ENCODE measurements at places on chromosomes 13 and 19.
A peak's percentile ranks its signal among the peaks of the same experiment; 100 is the strongest.

DNA sequence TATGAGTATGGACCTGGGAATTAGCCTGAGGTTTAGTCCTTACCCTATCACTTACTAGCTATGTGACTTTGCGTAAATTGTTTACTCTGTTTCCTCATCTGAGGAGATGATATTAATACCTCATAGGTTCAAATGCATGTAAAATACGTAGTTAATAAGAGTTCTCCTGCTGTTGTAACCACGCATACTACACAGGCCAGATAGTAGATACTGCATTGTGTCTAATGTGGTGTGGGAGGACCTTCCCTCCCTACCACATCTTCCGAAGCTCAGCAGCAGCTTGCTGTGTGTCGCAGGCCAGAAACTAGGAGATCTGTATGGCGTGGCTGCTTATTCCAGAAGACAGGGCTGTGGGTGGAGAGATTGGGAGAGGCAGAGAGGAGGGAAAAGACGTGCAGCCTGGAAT, 23.0 kb downstream of the GTF2F2 start:
- DNase-seq = no peak

DNA sequence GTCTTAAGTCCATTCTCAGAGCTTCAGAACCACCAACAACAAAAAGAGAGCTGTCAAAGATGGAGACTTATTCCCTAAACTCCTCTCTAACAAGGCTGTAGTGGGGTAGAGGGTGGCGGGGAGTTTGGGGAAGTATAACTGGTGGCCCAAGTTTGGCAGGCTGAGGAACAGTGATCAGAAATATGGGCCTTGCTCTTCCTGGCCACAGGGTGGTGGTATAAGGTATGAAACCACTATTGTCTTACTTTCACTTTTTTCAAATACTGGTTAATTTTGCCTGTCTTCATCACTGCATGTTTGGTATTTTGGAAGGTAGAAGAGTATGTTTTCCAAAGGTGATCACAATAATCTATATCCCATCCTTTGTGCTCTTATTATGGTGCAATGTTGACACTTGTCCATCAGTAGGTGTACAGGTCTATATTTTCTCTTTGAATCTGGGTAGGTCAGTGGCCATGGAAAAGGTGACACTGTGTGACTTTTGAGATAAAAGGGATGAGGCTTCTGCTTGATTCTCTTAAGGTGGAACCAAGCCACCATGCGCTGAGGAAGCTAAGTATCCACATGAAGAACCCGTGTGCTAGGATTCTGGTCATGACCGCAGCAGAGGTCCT, 23.2 kb upstream of the GPC5 start:
- DNase-seq = peak; percentile 51

- no peak for DNase-seq
These were observed 1.9 kb downstream of the MKNK2 start for GRCh38 chr19:2048959-2049740.

GRCh38 chr13:24747248-24748060, 16.5 kb upstream of the RNF17 start:
- DNase-seq = peak; percentile 51

DNA sequence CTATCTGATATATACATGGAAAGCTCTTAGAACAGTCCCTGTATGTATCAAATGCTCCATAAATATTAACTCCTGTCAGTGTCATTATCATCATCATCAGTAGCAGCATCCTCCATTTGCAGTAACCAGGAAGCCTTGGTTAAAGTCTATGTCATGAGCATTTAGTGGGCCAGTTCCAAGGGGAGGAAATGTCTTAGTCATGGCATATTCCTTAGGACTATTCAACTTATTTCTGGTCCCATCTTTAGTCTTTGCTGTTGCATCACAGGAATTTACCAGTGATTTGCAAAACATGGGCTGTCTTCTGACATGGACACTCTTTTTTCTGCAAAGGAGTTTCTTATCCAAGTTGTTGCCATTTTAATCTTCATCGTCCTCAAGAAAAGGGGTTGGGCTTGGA, 98.4 kb downstream of the WDFY2 start:
- DNase-seq = no peak

GRCh38 chr19:1356508-1356865, 27.2 kb upstream of the NDUFS7 start:
- DNase-seq = no peak

Data from GM13976 (cell line).